ENCODE measurements at places on chromosomes 5 and 9. TPM values are rescaled to one million over a fixed set of nuclear protein-coding genes. Genes with fewer than 3 reads are reported as not detected.

GRCh38 chr9:133686642-133687575 lies 50.7 kb downstream of the DBH start:
- DNase-seq, result no peak

DNA sequence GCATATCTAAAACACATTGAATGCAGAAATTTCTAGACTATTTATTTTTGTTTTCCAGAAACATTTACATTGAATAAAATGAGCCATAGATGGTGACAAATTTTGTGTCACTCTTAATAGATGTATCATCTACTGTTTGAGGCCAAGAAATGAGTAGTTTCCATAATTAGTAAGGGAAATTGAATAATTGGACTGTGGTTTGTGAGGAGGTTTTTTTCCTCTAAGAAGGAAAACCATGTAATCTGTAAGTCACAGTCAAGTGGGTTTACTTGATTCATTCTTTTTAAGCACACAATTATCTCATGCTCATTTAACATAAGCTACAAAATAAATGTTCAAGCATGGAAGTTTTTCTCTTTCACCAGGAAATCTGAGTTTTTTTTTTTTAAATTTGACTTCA lies 876.4 kb downstream of the NR2F1-AS1 start:
- DNase-seq, result no peak

- no peak for DNase-seq
These were observed 124.2 kb downstream of the TLE1 start for GRCh38 chr9:81565144-81565543.

- no peak for DNase-seq
These were observed 5.9 kb downstream of the ABCA2 start for GRCh38 chr9:137021979-137022661.

GRCh38 chr9:137426018-137426681 lies 3.0 kb downstream of the NOXA1 start:
- no peak for DNase-seq

Gene TXNDC8
- total RNA-seq, result not detected

Gene PDE6A
- not detected for total RNA-seq

All from mesenteric fat pad (tissue), 1 donor.